ENCODE measurements at places on chromosomes 3 and 15.
A peak's percentile ranks its signal among the peaks of the same experiment; 100 is the strongest.

DNA sequence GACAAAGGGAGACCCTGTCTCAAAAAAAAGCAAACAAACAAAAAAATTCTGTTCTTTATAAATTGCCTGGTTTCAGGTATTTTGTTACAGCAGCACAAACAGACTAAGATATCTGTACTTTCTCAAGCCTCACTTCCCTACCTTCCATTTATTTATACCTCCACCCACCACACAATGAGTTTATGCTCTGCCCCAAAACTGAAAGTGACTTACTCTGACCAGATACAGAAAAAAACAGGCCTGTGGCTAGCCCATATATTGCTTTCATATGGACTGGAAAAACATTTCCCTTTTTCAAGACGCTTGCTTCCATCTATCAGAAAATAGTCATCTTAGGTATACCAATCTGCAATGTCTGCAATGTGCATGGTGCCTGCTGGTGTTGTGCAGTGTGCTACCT lies 8.7 kb upstream of the GPD1L start:
- no peak for DNase-seq

DNA sequence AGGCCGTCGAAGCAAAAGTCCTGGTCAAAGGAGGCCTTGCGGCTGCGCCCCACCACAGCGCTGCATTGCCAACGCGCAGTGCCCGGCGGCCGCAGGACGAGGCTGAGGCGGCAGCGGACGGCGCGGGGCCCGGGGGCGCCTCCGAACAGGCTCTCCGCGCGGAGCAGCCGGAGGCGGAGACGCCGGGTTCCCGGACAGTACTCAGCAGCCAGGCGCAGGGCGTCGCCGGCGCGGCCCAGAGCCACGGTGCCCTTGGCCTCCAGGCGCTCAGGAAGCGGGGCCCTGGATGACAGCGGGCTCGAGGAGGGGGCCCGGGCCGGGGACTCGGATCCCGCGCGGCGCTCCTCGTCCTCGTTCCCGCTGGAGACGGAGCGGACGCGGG lies 1.1 kb downstream of the C2CD4B start:
- DNase-seq: no peak

- peak; percentile 56 for DNase-seq
Measured at GRCh38 chr15:92091155-92091734, 237.7 kb downstream of the SLCO3A1 start.

DNA sequence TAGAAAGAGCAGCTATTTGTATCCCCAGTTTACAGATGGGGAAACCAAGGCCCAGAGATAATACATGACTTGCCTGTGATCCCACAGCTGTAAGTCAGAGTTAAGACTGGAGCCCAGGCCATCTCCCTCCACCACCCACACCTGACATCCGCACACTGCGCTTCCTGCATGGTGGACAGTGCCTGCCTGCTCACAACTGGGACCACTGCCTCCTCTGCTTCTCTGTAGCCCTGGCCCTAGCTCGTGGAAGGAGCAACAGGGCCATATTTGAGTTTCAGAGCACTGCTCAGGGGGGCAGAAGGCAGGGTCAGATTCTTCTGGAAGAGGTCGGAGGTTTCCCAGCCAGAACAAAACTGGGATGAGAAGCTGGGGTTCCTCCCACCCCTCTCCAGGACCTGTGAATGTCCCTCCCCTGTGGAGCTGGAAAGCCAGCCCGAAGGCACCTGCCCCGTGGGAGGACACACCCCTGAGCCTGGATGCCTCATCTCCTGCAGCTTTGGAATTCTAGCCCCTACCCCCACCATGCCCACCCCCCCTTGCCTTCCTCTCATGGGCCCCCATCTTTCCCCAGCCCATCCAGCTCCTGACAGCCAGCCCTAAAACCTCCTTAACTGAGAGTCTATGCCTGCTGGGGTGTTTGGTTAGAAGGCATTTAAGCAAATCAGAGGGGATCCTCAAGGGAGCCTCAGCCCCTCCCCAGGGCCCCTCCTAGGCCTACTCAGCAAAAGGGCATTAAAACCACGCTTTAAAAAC lies 100.1 kb downstream of the TPRA1 start:
- DNase-seq: no peak

DNA sequence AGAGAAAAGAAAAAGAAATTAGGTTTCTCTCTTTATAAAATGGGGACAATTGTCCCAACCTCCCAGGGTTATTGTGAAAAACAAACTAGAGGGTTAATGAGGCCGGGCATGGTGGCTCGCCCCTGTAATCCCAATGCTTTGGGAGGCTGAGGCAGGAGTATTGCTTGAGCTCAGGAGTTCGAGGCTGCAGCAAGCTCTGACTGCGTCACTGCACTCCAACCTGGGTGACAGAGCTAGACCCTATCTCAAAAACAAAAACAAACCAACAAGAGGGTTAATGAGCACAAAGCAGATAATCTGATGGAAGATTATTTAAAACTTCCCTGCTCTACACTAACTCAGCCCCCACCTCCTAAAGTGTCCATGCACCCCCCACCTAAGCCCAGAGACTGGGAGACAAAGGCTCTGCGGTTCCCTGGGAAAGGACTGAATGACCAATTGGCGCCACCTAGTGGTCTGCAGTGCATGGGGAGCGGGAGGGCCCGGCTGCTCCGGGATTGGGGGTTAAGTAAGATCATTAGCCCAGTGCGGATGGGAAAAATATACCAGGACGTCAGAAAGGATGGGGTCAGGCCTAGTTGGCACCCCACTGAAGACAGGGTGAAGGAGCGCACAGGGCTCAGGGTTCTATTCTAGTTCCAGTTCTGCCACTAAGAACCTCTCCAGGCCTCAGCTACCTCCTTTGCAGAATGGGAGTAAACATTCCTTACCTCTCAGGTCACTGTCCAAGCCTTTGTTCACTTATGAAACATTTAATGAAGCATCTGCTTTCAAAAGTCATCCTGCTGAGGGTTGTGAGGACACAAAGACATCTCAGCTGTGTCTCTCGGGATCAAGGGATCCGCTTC lies 15.6 kb downstream of the PIF1 start:
- DNase-seq: peak; percentile 78

GRCh38 chr3:98735761-98736269 lies 27.3 kb upstream of the ST3GAL6 start:
- no peak for DNase-seq

GRCh38 chr3:110779581-110779980 lies 292.0 kb upstream of the NECTIN3 start:
- DNase-seq: no peak

DNA sequence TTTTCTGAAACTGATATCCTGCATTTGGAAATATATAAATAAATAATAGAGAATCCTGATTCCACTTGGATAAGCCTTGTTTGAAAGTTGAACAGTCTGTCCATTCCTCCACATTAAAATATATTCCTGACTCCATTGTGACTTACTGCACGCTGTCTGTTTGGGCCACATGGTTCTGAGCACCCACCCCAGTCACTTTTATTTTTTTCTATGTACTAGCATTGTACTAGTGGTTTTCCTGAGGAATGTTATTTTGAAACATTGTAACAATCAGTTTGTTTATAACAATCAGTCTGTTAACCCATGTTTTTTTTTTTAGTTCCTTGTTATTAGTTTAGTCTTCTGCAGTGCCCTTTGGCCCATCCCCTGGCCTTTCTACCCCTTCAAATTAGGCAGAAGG lies 87.4 kb upstream of the CCNL1 start:
- DNase-seq: no peak

GRCh38 chr15:33113666-33114373 lies 80.7 kb downstream of the FMN1 start:
- DNase-seq: peak; percentile 75

DNA sequence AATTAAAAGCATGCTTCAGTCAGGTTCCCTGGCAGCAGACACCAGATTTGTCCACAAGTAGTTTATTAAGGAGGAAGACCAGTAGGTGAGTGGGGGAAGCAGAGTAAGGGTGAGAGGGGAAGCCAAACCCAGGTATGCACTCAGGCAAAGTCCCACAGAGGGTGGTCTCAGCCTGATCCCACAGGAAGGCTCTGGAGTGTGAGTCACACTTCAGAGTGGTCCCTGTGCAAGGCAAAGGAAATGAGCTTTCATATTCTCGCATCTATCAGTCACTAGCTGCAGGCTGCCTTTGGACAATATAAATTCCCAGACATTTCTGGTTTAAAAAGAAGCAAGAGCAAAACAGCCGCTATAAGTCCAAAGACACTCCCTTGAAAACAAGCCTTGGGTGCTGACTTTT lies 78.5 kb downstream of the TRANK1 start:
- DNase-seq: no peak

GRCh38 chr3:57064001-57064400 lies 3.5 kb downstream of the SPATA12 start:
- DNase-seq: no peak

- no peak for DNase-seq
Measured at GRCh38 chr3:13707456-13707855, 158.5 kb downstream of the FBLN2 start.

GRCh38 chr3:13882876-13883275 lies 3.0 kb upstream of the WNT7A start:
- DNase-seq: no peak

DNA sequence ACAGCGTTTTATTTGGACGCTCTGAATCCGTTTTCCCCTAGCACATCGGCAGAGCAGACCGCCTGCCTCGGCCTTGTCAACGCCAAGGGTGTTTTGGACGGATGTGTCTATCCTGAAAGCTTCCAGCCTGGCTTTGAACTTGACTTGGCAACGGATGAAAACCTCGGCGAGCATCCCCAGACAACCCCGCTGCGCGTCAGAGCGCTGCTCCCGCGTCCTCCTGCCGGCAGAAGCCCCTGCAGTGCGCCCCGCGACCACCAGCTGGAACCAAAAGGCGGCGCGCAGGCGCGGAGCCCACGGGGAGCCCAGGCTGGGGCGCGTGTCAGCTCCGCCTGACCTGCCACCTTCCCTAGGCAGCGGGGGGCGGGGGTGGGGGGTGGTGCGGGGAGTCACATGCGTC lies 26.2 kb upstream of the ARL8B start:
- no peak for DNase-seq

GRCh38 chr15:63517628-63518027 lies 13.2 kb downstream of the USP3 start:
- DNase-seq: no peak

GRCh38 chr15:51982013-51982769 lies 10.6 kb upstream of the LEO1 start:
- DNase-seq: peak; percentile 67

- no peak for DNase-seq
Measured at GRCh38 chr3:184171562-184171961, 3.1 kb upstream of the AP2M1 start.

DNA sequence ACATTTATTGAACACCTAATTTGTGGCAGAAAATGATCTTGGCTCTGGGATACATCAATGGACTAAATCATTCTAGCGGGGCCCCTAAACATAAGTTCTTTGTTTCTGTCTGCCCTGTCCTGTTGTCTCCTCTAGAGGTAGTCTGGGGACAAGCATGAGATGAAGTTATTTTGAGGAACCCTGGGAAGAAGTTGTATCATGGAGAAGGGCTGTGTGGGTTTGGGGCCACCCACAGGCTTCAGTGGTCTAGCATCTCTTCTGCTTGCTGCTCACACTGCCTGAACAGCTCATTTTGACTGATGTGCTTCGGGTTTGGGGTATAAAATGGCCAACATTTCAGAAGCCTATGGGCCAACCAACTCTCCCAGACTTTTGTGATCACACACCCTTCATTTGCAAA lies 50.3 kb upstream of the OSBPL11 start:
- no peak for DNase-seq

DNA sequence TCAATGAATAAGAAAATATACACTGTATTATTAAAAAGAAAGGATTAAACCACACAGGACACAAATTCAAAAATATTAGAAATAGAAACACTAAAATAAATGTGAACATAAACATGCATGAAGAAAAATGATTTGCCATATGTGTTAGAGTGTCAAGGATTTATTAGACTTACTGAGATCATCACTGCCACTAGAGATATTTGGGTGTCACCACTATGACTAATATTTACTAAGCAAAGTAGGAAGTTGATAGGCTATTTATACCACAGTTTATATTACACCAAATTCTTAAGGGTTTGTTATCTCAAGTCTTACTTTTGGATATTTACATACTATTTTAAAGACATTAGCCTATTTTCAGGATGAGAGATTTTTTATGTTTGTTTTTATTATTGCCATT lies 575.0 kb upstream of the SGO1 start:
- no peak for DNase-seq

GRCh38 chr3:98114264-98114663 lies 16.3 kb upstream of the OR5H1 start:
- DNase-seq: no peak

GRCh38 chr3:193711964-193712598 lies 119.1 kb downstream of the OPA1 start:
- DNase-seq: no peak

- DNase-seq: no peak
Measured at GRCh38 chr3:135731546-135731945, 234.0 kb upstream of the PPP2R3A start.

DNA sequence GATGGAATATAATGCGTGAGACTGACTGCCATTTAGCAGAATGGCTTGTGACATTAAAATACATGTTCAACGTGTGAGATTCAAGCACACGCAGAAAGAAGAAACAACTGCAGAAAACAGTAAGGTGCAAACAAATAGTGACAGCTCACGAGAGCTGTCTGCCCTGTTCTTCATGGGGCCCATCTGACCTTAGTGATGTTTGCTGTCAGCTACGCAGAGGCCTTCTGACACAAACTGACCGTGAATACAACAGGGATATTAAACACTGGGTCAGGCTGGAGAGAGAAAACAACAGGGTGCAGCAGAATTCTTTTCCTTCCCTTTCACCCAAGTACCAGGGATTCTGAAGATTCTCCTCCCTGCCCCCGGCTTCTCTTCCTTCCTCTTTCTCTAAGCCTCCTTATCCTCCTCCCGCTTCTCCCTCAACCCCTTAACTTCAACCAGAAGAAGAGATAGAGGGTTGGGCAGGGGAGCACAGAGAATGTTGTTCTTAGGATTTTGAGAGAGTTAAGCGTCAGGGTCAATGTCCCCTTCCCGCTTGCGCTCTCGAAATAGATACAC lies 2.1 kb downstream of the TNFAIP8L3 start:
- DNase-seq: no peak

GRCh38 chr15:28895146-28895545 lies 9.4 kb downstream of the APBA2 start:
- DNase-seq: no peak

DNA sequence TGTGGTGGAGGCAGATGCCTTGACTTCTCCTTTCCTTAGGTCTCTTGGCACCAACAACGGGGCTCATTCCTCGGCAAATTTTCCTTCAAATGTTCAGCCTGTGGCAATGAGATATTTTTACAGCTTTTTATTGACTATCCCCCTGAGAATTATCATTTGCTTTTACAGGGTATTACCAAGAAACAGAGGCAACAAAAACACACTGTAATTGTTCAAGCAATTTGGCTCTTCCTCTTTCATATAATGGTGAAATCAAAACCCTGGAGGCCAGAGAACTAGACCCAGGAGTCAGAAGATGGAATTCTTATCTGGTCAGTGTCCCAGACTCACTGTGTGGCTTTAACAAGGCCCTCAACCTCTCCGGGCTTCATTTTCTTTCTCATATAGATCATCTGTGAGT lies 40.1 kb downstream of the TRIM42 start:
- DNase-seq: no peak

DNA sequence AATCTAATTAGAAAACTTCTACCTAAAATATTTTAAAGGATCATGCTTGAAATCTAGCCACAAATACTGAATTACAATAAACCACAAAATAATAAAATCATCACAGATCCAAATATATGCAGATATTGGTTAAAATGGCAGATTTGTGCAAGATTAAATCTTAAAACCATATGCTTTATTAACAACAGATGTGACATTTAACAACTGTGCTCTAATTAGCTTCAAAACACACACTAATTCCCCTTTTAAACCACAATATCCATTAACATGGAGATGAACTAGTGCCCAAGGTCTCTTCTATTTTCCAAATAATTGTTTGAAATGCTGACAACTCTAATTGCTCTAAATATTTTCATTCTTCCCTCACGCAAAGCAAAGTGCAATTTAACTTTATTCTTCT lies 1530.3 kb downstream of the SI start:
- no peak for DNase-seq

GRCh38 chr3:45140141-45140769 lies 5.9 kb downstream of the CDCP1 start:
- no peak for DNase-seq
